ENCODE measurements at places on chromosomes 6 and 20. TPM values are rescaled to one million over a fixed set of nuclear protein-coding genes. Genes with fewer than 3 reads are reported as not detected.

The MCCD1 gene
- total RNA-seq, result not detected

GRCh38 chr20:58148891-58149290 is 79.6 kb downstream of the ANKRD60 start:
- no peaks in the 10 kb centered on the region for H3K36me3 ChIP-seq
- H3K4me1 ChIP-seq, result peaks cover 17% of the 10 kb centered on the region
- peaks cover 36% of the 10 kb centered on the region for H3K27me3 ChIP-seq
- H3K27ac ChIP-seq, result no peak overlapping the region
- H3K4me3 ChIP-seq, result no peak overlapping the region
- no peak for DNase-seq

DNA sequence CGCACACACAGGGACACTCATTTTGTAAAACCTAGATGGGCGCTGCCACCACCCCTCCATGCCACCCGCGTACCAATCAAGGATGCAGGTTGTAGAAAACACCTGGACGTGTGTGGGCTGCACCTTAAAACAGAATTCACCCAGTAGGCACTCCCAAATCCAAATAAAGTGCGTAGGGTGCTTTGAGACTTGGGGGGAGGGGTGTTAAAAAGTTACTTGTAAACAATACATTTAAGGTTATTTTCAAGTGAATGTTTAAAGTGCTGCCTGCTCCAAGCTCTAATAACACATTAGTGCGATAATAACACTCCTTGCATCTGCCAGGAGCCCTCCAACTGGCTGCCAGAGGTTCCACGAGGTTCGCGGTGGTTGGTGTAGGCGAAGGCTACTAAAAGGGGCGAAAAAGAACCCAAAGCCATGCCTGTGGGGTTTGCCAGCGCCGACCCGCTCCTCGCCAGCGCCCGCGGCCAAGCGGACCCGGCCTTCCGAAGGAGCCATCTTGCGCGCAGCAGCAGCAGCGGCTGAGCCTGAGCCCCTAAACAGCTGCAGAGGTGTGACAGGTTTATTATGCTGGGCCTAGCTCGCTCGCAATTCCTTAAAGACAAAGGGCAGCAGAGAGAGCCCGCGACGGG is 11.5 kb downstream of the FOXC1 start:
- DNase-seq, result peak; percentile 69
- peak overlapping the region; percentile 8 for H3K4me3 ChIP-seq
- no peak overlapping the region for H3K27ac ChIP-seq
- peaks cover 21% of the 10 kb centered on the region for H3K4me1 ChIP-seq

GRCh38 chr6:90468080-90468479 is 118.8 kb downstream of the MAP3K7 start:
- H3K4me3 ChIP-seq, result no peak overlapping the region
- H3K4me1 ChIP-seq, result peaks cover 33% of the 10 kb centered on the region
- no peak overlapping the region for H3K27ac ChIP-seq
- no peaks in the 10 kb centered on the region for H3K27me3 ChIP-seq
- no peak for DNase-seq
- no peaks in the 10 kb centered on the region for H3K36me3 ChIP-seq

- no peak overlapping the region for H3K4me3 ChIP-seq
- no peaks in the 10 kb centered on the region for H3K27me3 ChIP-seq
- H3K27ac ChIP-seq, result no peak overlapping the region
- H3K36me3 ChIP-seq, result no peaks in the 10 kb centered on the region
- DNase-seq, result no peak
Observed at GRCh38 chr20:23139524-23139923, 53.4 kb upstream of the CD93 start.

DNA sequence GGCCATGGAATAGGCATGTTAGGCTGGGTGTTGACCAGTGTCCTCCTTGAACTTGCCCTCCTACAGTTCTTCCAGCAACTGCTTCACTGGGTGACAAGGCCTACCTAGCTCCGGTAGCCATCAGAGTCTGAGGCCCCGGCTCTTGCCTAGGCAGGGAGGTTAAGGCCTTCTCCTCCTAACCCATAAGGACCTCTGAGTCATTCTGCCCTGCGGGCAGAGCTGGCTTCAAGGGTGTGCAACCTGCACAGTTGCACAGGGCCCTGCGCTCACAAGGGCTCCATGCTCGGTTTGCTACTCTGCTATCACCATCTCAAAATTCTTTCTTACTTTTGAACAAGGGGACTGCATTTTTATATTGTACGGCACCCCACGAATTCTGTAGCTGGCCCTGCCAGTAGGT is 17.9 kb downstream of the KCNB1 start:
- DNase-seq, result no peak
- no peaks in the 10 kb centered on the region for H3K36me3 ChIP-seq
- H3K27me3 ChIP-seq, result no peaks in the 10 kb centered on the region
- no peak overlapping the region for H3K27ac ChIP-seq
- no peak overlapping the region for H3K4me3 ChIP-seq
- H3K4me1 ChIP-seq, result no peaks in the 10 kb centered on the region

DNA sequence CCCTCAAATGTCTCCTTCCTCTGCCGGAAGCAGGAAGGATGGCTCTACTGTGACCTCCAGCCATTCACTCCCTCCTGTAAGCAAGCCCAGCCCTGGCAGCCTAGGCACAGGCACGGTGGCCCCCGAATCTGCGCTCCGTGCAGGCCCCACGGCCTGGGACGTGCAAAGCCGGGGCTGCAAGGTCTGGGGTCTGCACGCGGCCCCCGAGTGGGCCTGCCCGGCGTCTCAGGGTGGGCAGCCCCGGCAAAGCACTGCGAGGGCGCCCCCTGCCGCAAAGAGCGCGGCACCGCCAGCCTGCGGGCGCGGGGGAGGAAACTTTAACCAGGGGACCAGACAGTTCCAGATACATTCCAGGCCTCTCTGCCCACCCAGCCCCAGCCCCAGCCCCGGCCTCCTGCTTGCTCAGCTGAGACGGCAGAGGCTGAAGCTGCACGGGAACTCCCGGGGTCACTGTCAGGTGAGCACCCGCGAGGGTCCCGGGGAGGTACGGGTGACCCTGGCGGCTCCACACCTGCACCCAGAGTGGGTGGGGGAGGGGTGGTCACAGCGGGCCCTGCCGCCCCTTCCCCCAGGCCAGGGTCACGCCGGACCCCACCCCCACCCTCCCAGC is 98.8 kb downstream of the ASXL1 start:
- H3K4me1 ChIP-seq, result peaks cover 17% of the 10 kb centered on the region
- peak overlapping the region; percentile 54 for H3K4me3 ChIP-seq
- DNase-seq, result peak; percentile 91
- no peaks in the 10 kb centered on the region for H3K27me3 ChIP-seq

- no peak for DNase-seq
- H3K36me3 ChIP-seq, result peaks cover 15% of the 10 kb centered on the region
- no peaks in the 10 kb centered on the region for H3K4me1 ChIP-seq
- peak overlapping the region; percentile 65 for H3K27ac ChIP-seq
Observed at GRCh38 chr6:18219591-18219990, 44.7 kb downstream of the DEK start.

DNA sequence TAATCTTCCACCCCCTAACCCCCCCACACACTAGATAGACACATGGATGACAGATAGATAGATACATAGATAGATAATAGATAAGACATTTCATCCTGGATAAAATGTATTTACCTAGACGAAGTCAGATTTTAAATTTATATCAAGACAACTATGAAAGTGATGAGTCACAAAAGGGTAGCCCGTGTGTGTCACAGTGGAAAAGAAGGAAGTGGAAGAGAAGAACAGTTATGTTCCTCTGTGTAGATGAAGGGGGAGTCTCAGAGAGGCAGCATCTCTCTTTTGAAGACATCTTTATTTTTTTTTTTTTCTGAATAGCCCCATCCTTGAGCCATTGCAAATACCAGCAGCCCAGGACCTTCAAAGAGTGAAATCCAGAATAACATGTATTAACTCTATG is 121.7 kb upstream of the VGLL2 start:
- no peaks in the 10 kb centered on the region for H3K4me1 ChIP-seq
- H3K36me3 ChIP-seq, result no peaks in the 10 kb centered on the region
- no peak overlapping the region for H3K27ac ChIP-seq
- no peaks in the 10 kb centered on the region for H3K27me3 ChIP-seq
- DNase-seq, result no peak

DNA sequence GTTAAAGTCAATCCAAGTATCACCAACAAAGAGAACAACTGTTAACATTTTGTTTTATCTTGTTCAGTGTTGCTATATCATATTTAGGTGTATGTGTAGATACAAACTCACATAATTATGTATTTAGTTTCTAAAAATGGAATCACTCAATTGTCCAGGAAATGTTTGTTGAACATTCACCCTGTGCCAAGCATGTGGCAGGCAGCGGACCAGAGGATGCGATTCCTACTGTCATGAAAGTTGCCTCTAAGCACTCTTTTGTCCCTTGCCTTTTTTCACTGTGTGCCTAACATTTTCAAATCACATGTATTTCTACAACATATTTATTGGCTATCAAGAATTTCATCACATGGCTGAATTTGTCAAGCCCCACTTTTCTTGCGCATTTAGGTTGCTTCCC is 16.9 kb upstream of the TGM2 start:
- H3K27ac ChIP-seq, result no peak overlapping the region
- H3K4me1 ChIP-seq, result no peaks in the 10 kb centered on the region
- no peak for DNase-seq
- no peak overlapping the region for H3K4me3 ChIP-seq

DNA sequence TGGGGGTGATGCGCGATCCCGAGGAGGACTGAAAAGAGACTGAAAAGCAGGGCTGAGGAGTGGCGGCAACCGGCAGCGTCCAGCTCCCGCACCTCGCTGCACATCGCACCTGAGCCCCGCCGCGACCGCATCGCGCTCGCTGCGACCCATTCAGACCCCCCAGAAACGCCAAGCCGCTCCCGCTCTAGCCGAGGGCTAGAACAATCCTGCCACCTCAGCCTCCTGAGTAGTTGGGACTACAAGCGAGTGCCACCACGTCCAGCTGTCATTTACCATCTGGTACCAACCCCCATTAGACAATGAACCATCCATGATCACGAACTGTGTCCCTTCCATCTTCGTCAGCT is 33.2 kb downstream of the HLA-A start:
- H3K27ac ChIP-seq, result no peak overlapping the region
- H3K4me3 ChIP-seq, result peak overlapping the region; percentile 40
- peaks cover 10% of the 10 kb centered on the region for H3K4me1 ChIP-seq
- peaks cover 74% of the 10 kb centered on the region for H3K27me3 ChIP-seq
- no peaks in the 10 kb centered on the region for H3K36me3 ChIP-seq

DNA sequence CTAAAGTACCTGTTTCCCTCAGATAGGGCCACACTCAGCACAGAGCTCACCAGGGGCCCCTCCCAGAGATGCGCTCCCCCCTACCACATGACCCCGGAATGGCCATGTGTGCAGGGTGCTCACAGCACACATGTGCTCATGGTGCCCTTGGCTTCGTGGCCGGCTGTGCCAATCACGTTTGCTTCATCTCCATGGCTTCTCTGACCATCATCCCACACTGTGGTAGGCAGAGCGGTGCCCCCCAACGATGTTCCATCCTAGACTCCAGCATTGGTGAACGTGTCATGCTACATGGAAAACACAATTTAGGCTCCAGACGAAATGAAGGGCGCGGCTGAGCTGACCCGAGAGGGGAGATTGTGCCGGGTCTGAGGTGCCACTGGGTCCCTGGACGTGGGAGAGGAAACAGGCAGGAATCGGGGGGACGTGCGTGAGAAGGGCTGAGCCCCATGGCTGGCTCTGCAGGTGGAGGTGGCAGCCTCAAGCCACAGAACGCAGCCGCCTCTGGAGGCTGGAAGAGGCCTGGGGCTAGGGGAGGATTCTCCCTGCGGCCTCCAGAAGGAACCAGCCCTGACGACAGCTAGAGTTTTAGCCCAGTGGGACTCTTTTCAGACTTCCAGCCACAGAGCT is 126.5 kb downstream of the DLL1 start:
- H3K36me3 ChIP-seq, result no peaks in the 10 kb centered on the region
- no peak for DNase-seq
- H3K4me3 ChIP-seq, result no peak overlapping the region
- H3K4me1 ChIP-seq, result peaks cover 14% of the 10 kb centered on the region

The BPI gene
- total RNA-seq, result not detected

- no peaks in the 10 kb centered on the region for H3K36me3 ChIP-seq
- H3K27ac ChIP-seq, result no peak overlapping the region
- H3K4me1 ChIP-seq, result peaks cover 5% of the 10 kb centered on the region
Observed at GRCh38 chr6:135183002-135183531, 2.0 kb downstream of the MYB start.

DNA sequence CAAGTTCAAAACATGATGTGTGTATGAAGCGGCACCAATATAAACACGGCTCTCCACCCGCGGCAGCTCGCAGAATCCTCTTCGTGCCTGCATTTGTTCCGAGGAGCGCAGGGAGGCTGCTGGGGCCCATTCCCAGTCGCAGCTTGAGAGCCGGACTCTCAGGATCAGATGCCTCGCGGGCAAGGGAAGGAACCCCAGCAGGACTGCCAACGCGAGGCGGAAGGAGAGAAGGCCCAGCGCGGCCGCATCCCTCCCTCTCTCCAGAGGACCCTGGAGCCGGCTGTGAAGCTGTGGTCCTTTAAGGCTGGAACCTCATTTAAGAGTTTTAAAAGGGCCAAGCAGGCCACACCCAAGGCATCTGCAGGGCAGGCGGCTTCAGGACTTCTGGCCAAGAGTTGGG is 44.2 kb upstream of the ZBP1 start:
- H3K27me3 ChIP-seq, result no peaks in the 10 kb centered on the region
- no peak overlapping the region for H3K27ac ChIP-seq

DNA sequence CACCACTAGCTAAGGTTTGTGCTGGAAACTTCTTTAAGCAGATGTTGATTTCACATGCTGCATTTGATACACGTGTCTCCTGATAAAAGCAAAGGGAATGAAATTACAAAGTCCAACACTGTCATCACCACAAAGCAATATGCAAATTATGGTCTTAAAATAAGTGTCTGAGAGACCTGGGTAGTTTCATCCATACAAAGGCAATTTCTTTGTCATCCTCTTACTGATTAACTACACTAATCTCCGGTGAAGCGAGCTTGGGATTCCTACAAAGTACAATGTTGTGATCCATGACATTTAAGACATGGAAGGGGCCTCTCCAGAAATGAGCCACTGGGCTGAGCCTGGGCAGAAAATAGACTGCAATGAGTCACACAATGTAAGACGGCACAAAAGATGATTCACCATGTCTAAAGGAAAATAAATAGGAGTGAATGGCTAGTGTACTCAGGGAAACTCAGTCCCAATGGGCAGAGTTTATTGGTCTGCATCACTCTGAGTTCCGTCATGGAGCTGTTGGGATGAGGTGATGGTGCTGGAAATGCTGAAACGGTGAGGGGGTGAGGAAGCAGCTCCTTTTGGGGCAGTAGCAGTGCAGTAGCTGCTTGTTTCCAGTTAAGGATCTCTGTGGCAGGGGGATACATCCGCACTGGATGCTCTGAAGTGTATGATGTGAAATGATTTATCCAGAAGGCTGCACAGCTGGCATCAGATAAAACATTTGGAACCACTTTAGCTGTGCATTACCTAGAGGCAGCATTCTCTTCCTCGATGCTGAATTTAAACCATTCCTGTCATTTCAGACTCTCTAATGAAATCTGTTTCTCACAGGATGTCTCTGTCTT is 103.3 kb downstream of the IBTK start:
- no peak overlapping the region for H3K27ac ChIP-seq
- H3K36me3 ChIP-seq, result no peaks in the 10 kb centered on the region
- H3K4me3 ChIP-seq, result no peak overlapping the region
- no peaks in the 10 kb centered on the region for H3K4me1 ChIP-seq

The NFS1 gene
- 21.7 TPM for total RNA-seq

The SIRPD gene
- not detected for total RNA-seq

The CRISP2 gene
- total RNA-seq, result not detected

The NRSN1 gene
- total RNA-seq, result 0.19 TPM

Measured in neural progenitor cell (in vitro differentiated cells).